CD4-positive, alpha-beta T cell treated with Interleukin-2 at 100 ng/mL for 4 hours (primary cell): ENCODE measurements at places on chromosomes 6 and 20.
A peak's percentile ranks its signal among the peaks of the same experiment; 100 is the strongest.

DNA sequence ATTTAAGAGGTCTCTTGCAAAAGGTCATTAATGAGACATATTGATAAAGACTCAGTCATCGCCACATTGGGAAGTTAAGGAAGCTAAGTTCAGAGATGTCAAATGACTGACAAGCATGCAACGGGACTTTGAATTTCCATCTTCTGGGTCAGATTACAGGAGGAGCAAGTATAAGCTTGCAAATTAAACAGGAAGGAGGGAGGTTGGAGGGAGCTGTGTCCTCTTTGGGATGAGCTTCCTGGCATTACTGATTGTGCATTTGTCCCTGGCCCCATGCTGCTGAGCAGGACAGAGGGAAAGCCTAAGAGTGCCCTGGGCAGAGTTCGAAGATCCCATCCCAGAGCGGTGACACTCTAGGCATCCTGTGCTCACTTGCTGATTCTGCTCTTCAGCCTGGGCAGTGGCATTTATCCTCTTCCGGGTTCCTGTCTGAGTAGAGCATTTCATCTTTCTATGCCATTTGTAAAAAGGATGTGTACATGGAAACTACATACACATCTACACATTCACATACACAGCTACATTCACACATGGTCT lies 40.5 kb downstream of the SLC22A1 start:
- no peak for DNase-seq

GRCh38 chr6:85594197-85594930 lies 706 bp upstream of the SNX14 start:
- peak; percentile 41 for DNase-seq

- DNase-seq = no peak
These were observed 169.2 kb downstream of the OR2B2 start for GRCh38 chr6:27742833-27743573.

- DNase-seq = no peak
These were observed 91.8 kb downstream of the NOL4L start for GRCh38 chr20:32493356-32493755.

- no peak for DNase-seq
These were observed 2.6 kb downstream of the RALGAPA2 start for GRCh38 chr20:20709887-20710286.
